Smooth muscle cell of the coronary artery (primary cell): ENCODE measurements at places on chromosomes 1 and 21. TPM values are rescaled to one million over a fixed set of nuclear protein-coding genes. Genes with fewer than 3 reads are reported as not detected.

ADARB1 gene
- 9.5 and 12.3 TPM in 2 replicates for total RNA-seq

PDPN gene
- total RNA-seq = 0.23 and 51.0 TPM in 2 replicates

CELSR2 gene
- total RNA-seq = 0.59 and 1.1 TPM in 2 replicates

OR10J1 gene
- not detected in 2 replicates for total RNA-seq

NADK gene
- total RNA-seq = 30.6 and 32.3 TPM in 2 replicates

CDK18 gene
- 0.47 and 1.1 TPM in 2 replicates for total RNA-seq
